ENCODE measurements at places on chromosomes 4 and X. TPM values are rescaled to one million over a fixed set of nuclear protein-coding genes. Genes with fewer than 3 reads are reported as not detected.

DNA sequence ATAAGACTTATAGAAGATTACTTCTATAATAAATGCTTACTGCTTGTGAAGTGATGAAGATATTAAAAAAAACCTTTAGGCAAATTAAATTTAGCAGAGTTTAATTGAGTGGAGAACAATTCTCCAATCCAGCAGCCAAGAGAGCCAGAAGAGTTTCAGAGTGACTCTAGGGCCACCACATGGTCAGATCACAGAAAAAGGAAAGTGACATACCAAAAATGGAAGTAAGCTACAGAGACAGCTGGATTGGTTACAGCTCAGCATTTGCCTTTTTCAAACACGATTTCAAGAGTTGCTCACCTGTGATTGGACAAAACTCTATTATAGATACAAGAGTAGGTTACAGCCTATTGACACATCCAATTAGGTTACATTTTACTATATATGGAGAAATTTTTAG, 79.0 kb upstream of the TRAM1L1 start:
- no peaks in the 10 kb centered on the region for H3K36me3 ChIP-seq
- no peak for DNase-seq
- H3K4me1 ChIP-seq: no peaks in the 10 kb centered on the region
- H3K27ac ChIP-seq: no peak overlapping the region
- no peak overlapping the region for H3K4me3 ChIP-seq
- no peaks in the 10 kb centered on the region for H3K27me3 ChIP-seq

DNA sequence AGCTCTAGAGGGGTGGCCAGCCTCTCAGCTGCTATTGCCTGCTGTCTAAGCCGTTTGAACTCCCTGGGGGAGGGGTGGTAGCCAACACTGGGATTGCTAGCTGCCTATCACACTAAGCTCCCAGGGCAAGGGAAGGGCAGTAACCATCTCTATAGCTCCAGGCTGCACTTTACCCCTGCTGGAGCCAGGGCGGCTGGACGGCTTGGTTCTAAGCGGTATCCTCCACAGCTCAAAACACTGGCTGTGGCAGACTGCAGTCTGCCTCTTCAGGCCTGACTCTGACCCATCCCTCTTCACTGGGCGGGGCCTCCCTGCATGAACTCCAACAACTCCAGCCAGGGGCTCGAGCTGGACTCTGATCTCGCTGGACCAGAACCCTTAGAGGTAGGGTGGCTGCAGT, 55.3 kb upstream of the GNRHR start:
- H3K36me3 ChIP-seq: peaks cover 29% of the 10 kb centered on the region
- no peaks in the 10 kb centered on the region for H3K4me1 ChIP-seq
- no peak overlapping the region for H3K4me3 ChIP-seq
- H3K27ac ChIP-seq: no peak overlapping the region
- no peak for DNase-seq

DNA sequence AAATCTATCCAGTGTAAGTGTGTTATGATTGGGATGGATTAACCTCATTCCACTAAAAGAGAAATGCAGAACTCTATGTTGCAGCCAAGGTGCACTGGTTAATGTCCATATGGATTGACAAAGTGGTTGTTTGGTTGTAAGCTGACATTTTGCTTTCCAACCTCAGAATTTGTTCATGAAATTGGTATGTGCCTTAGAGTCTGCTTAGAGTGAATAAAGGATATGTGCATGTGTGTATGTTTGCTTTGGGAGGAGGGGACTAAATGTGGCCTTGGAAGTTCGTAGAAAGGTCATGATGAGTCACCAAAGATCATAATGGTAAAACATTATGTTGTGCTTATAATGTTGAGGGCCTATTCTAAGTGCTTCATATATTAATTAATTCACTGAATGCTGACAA, 44.1 kb upstream of the MBNL3 start:
- H3K4me3 ChIP-seq: no peak overlapping the region
- no peaks in the 10 kb centered on the region for H3K4me1 ChIP-seq
- no peaks in the 10 kb centered on the region for H3K27me3 ChIP-seq
- DNase-seq: no peak

- no peaks in the 10 kb centered on the region for H3K4me1 ChIP-seq
- DNase-seq: no peak
- H3K36me3 ChIP-seq: no peaks in the 10 kb centered on the region
- H3K4me3 ChIP-seq: no peak overlapping the region
- H3K27me3 ChIP-seq: no peaks in the 10 kb centered on the region
- H3K27ac ChIP-seq: no peak overlapping the region
Observed at GRCh38 chrX:39720945-39721344, 376.8 kb downstream of the BCOR start.

DNA sequence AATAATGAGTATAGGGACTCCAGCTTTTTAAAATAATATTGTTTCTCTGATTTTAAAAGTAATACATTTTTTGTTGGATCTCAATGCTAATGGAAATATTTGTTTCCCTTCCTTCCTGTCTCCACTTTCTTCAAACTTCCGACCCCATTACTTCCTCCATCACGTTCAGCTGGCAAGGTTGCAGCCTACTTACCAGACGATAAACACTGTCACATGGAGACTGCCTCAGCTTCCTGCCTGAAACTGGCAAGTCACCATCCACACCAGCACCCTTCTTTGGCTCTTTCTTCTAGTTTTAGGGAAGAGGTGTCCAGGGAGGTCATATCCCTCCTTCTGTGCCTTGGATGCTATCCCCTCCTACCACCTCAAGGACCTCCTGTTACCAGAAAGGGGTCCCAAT, 3.4 kb upstream of the INTU start:
- H3K4me1 ChIP-seq: peaks cover 20% of the 10 kb centered on the region
- H3K27ac ChIP-seq: no peak overlapping the region
- DNase-seq: no peak

CDKL2 gene
- not detected for total RNA-seq
